Activated T-cell treated with anti-CD3 and anti-CD28 coated beads, Interleukin-2, amount 50 U/mL, for 48 hours (primary cell): ENCODE measurements at places on chromosomes 5 and 9.

DNA sequence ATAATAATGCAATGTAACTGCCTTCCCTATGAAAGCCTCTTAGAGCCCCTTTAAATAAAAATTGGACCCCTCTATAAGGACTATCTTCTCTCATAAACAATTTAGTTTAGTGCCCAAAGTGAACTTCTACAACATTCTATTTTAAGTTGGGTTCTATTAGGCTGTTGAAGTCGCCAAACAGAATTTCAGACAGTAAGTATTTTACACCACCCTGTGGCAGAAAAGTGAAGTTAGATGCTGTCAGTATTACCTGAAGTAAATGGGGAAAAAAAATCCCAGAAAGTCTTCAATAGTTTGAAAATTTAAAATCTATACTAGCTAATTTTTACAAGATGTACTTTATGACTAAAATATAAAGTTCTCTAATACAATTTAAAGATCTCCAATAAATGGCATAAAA lies 29.5 kb downstream of the CAAP1 start:
- no peak for DNase-seq

- DNase-seq, result no peak
These were observed 3.2 kb upstream of the FBLL1 start for GRCh38 chr5:168525856-168526255.

- DNase-seq, result no peak
These were observed 186.6 kb upstream of the MEF2C start for GRCh38 chr5:89069591-89069990.

- no peak for DNase-seq
These were observed 34.8 kb upstream of the ANXA2R start for GRCh38 chr5:43074987-43075318.

DNA sequence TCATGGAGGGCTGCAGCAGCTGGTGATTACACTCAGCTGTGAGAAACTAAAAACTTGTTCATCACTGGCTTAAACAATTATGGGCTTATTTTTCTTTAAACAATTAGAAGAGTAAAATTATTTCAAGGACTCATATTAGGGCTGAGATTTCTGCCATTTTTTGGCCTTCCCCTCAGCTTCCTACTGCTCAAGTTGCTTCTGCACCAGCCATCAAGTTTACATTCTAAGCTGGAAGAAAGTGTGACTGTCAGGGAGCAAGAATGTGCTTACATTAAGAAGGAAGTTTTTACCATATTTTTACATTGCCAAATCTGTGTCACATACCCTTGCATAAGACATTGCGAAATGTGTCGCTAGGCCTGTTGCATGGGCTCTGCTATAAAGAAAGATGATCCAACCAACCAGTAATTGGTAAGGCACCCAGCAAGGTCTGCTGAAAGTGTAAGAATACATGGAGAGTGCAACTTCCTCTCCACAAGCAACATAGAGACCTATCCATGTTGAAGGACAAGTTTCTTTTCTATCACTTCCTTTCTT lies 260.3 kb upstream of the CDH10 start:
- no peak for DNase-seq
